Suppressor macrophage (primary cell): ENCODE measurements at places on chromosomes 13 and 19.

- no peak for DNase-seq
Measured at GRCh38 chr13:75761369-75761768, 125.2 kb downstream of the LMO7 start.

- no peak for DNase-seq
Measured at GRCh38 chr13:106159295-106160195, 375.9 kb downstream of the EFNB2 start.

DNA sequence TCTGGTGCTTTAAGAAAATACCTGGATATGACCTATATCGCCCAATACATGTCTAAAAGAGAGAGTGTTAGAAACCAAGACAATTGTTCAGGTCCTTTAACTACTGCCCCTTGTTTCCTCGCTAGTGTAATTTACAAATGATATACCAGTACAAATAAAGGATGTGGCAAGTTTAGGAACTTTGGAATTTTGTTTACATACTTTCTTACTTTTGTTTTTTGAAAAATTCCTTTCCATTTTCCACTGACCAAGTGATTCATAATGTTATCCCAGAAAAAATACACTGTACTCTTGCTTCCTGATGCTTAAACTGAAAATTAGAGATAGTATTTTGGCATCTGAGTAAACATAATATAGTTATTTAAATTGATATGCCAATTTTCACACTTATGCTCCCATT is 96.8 kb upstream of the CSNK1A1L start:
- DNase-seq = no peak

DNA sequence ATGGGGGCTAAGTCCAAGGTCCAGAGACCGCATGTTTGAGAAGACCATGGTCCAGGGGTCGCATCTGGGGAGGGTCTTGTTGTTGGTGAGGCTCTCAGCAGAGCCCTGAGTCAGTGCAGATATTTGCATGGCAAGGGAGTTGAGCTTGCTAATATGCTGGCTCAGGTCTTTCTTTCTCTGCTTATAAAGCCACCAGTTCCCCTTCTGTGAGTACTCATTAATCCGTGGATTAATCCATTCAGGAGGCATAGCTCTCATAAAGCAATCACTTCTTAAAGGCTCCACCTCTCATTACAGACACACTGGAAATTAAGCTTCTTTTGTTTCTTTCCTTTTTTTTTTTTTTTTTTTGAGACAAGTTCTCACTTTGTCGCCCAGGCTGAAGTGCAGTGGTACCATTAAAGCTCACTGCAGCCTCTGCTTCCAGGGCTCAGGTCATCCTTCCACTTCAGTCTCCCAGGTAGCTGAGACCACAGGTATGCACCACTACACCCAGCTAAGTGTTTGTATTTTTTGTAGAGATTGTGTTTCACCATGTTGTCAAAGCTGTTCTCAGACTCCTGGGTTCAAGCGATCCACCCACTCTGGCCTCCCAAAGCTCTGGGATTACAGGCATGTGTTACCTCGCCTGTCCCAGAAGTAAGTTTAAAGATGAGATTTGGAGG is 216.4 kb downstream of the SLITRK5 start:
- DNase-seq = no peak

DNA sequence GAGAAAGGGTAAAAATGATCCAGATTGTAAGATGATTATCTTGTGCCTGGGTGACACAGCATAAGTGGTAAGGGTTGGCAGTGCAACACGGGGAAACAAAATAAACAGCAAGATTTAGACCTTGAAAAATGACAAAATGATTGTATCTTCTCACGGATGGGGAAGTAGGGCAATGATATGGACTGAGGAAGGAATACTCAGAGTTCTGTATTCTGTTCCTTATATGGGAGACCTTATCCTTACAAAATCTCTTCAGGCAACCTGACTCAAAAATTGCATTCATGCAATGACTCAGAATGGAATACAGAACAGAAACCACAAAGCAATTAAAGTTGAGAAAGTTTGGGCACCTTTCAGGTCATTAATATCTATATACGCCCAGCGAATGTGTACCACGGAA is 149.0 kb downstream of the HS6ST3 start:
- no peak for DNase-seq

DNA sequence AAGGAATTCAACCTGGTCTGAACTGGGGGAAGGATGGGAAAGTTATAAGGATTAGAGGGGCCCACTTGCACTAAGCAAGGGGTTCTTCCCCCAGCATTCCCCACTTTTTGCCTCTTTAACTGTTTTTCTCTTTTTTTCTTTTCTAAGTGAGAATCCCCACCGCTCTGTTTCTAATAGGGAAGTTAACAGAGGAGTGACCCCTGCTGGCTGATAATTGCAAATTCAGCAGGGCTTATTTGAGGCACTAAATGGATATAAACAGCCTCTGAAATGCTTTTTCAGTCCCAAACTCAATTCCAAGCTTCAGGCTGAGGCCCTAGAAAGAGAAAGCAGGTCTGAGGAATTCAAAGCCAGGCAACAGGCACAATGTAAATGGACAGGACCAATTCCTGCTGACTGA is 38.2 kb upstream of the CEACAM21 start:
- DNase-seq = peak; percentile 67

GRCh38 chr13:41985788-41986508 is 25.0 kb upstream of the VWA8 start:
- peak; percentile 13 for DNase-seq

DNA sequence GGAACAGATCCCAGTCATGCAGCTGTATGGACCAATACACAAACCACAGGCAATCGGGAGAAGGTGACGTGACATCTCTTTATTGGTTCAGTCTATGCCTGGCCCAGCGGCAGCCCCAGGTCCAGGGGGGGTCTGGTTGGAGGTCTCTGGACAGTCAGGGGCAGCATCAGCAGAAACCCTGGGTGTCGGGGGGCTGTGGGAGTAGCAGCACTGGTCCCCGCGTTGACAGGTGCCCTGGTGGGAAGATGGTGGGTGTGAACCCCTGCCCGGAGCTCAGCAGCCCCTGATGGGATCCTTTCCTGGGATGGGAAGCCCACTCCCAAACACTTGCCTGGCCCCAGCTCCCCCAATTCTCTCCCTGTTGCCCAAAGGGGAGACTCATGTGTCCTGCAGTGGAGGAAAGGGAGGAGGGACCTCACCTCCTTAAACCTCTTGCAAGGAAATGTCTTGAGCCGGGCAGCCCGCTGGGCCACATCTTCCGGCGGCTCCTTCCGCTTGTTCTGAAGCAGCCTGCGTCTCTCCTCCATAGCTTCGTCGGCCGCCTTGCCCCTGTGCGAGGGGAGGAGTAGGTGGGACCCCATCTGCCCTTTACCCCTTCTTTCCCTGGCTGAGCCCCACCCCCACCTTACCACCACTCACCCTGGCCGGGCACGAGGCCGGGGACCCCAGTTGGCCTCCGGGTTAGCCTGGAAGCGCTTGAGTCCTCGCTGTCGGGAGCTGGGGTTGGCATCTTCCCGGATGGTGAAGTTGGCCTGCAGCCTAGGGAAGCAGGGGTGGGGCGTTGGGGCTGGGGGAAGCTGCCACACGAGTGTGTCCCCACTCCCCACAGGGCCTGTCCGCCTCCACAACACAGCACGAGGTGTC is 2.4 kb upstream of the LYL1 start:
- DNase-seq = peak; percentile 17

- no peak for DNase-seq
Measured at GRCh38 chr19:15393963-15394362, 14.4 kb upstream of the AKAP8 start.

- no peak for DNase-seq
Measured at GRCh38 chr13:78597602-78597932, 5.8 kb downstream of the POU4F1 start.

DNA sequence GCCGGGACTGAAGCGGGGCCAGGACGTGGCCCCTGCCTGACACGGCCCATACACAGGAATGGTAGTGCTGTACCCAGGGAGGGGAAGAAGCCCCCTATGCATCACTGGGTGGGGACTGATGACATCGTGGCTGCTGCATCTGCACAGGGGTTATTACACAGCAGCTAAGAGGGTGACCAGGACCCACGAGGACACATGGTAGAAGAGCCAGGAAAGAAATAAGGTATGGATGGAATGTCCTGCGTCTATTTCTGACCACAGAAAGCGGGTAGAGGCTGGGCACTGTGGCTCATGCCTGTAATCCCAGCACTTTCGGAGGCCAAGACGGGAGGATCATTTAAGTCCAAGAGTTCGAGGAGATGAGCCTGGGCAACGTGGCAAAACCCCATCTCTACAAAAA is 24.1 kb downstream of the DCAF15 start:
- no peak for DNase-seq

DNA sequence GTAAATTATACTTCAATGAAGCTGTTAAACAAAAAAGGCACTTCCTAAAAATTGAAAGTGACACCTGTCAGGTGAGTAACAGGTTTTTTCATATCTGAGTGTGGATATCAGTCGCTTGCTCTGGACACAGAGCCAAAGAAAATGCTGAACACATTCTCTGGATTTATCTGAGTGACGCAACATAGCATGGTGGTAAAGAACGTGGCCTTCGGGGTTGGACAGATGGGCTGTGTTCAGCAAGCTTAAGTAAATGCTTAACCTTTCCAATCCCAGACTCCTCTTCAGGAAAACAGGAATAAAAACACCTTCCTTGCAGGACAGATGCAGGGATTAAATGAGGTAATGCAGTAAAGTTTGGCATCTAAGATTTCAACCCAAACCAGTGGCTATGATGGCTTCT is 132.0 kb downstream of the FOXO1 start:
- DNase-seq = no peak

DNA sequence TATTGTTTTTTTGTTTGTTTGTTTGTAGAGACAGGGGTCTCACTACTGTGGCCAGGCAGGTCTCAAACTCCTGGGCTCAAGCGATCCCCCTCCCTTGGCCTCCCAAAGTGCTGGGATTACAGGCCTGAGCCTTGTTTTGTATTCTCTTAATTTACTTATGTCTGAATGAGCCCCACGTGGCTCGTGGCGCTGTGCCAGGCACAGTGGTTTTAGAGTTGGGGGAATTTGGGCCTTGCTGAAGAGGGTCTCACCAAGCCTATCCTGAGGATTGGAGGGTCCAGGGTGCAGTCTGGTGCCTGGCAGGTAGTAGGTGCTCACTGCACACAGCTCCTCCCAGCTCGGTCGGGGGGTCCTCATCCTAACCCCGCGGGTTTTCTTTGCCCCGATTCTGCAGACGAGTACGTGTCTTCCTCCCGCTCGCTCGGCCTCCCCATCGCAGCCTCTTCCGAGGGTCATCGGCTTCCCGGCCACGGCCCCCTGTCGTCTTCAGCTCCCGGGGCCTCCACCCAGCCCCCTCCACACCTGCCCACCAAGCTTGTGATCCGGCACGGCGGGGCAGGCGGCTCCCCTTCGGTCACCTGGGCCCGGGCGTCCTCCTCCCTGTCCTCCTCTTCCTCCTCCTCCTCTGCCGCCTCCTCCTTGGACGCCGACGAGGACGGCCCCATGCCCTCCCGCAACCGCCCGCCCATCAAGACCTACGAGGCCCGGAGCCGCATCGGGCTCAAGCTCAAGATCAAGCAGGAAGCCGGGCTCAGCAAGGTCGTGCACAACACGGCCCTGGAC is 12.1 kb upstream of the EHD2 start:
- no peak for DNase-seq

DNA sequence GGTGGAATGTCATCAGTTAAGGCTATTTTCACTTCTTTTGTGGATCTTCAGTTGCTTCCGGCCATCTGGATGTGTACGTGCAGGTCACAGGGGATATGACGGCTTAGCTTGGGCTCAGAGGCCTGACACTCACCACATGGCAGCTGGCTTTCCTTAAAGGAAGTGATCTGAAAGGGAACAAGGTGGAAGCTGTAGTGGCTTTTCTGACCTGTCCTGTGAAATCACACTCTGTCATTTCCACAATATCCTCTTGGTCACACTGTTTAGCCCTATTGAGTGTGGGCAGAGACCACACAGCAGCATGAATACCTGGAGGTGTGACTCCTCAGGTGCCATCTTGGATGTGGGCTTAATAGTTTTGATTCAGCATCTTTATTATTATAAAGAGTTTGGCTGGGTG is 4.5 kb upstream of the BAX start:
- DNase-seq = peak; percentile 53

GRCh38 chr13:20873348-20873747 is 29.2 kb downstream of the XPO4 start:
- DNase-seq = no peak

DNA sequence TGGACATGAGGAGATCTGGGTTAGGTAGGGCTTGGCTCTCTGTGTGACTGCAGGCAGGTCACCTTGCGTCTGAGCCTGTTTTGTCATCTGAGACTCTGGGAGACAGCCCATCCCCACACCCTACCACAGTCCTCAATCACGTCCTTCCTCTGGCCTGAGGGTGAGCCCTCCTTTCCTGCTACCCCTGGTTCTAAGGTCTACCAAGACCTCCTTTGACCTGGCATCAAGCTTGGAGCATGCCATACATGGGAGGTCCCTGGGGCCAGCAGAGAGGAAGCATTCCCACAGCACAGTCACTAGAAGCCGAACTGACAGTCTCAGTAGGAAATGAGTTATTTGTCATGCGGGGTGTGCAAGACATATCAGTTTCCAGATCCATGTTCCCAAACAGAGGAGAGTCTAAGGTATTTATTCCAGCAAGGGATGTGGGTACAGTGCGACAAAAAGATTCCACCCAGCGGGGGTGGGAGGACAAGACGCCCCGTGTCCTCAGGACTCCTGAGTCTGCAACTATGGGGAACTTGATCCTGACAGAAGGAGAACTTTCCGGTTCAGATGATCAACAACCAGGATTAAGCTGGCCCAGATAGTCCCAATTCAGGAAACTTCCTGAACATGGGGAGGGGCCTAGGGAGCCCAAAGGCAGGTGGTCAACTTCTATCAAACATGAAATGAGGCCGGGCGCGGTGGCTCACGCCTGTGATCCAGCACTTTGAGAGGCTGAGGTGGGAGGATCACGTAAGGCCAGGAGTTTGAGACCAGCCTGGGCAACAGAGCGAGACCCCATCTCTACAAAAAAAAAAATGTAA is 9.5 kb downstream of the ARRDC2 start:
- peak; percentile 80 for DNase-seq

DNA sequence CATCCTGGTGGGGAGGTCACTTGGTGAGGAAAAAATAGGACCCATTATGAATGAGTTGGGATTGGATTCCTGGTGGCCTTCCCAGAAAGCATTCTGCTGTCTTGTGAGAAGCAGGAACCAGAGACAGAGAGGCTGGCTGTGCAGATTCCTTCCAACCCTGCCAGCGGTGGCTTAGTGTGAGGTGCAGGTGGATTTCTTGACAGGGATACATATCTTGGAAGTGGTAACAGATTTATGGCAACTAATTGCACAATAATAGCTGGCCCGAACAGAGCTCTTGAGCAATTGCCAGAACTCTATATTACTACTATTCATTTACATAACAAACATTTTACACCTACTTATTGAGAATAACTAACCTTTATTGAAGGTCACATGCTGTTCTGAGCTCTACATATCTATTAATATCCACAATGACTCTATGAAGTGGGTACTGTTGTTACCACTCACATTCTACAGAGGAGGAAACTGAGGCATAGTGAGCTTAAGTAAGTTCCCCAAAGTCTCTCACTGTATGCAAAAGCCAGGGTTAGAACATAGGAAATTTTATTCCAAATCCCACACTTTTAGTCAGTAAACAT is 173.9 kb upstream of the SERP2 start:
- DNase-seq = no peak
